ENCODE measurements at places on chromosomes 11 and 22. TPM values are rescaled to one million over a fixed set of nuclear protein-coding genes. Genes with fewer than 3 reads are reported as not detected.

The IRAG1 gene
- 1.4 TPM for total RNA-seq

The UBQLNL gene
- 0.53 TPM for total RNA-seq

The ASRGL1 gene
- 41.4 TPM for total RNA-seq

The ZP1 gene
- not detected for total RNA-seq

The PRG3 gene
- not detected for total RNA-seq

The ASCL2 gene
- total RNA-seq: not detected

The TUB gene
- total RNA-seq: 1.8 TPM

The OR4D5 gene
- not detected for total RNA-seq

The SCYL1 gene
- total RNA-seq: 104 TPM

The OR10D3 gene
- total RNA-seq: not detected

The NOX4 gene
- 37.7 TPM for total RNA-seq

The MYO7A gene
- total RNA-seq: 0.18 TPM

The OR10W1 gene
- total RNA-seq: not detected

The USP2 gene
- 0.41 TPM for total RNA-seq

The SCGB2A2 gene
- not detected for total RNA-seq

The RHOD gene
- 22.1 TPM for total RNA-seq

The NEAT1 gene
- total RNA-seq: 425 TPM

The KCNQ1 gene
- total RNA-seq: 1.1 TPM

The ADORA2A gene
- total RNA-seq: 60.6 TPM

The HOATZ gene
- not detected for total RNA-seq

The SLC25A22 gene
- 16.1 TPM for total RNA-seq

The MEI1 gene
- 0.64 TPM for total RNA-seq

The DRD2 gene
- not detected for total RNA-seq

The SCN3B gene
- total RNA-seq: 5.8 TPM

The RASGRP2 gene
- 1.3 TPM for total RNA-seq

The GLYAT gene
- not detected for total RNA-seq

The SDF2L1 gene
- 56.6 TPM for total RNA-seq

The C1QTNF4 gene
- 0.29 TPM for total RNA-seq

The PKDREJ gene
- not detected for total RNA-seq

The HIRA gene
- 26.4 TPM for total RNA-seq

The VSIG10L2 gene
- not detected for total RNA-seq

The CARD16 gene
- total RNA-seq: 54.7 TPM

The MAJIN gene
- 0.68 TPM for total RNA-seq

The FAM111B gene
- 5.6 TPM for total RNA-seq

The CPT1A gene
- total RNA-seq: 31.9 TPM

The SAA4 gene
- total RNA-seq: not detected

The APOL4 gene
- total RNA-seq: 2.7 TPM

The NELL1 gene
- total RNA-seq: not detected

The SCN2B gene
- not detected for total RNA-seq

The SORL1 gene
- total RNA-seq: 1.9 TPM

The HPX gene
- total RNA-seq: 2.5 TPM

The MMP13 gene
- not detected for total RNA-seq

The MS4A7 gene
- total RNA-seq: not detected

The LUZP2 gene
- total RNA-seq: 0.05 TPM

The C1QTNF5 gene
- total RNA-seq: 153 TPM

The SIAE gene
- total RNA-seq: 53.8 TPM

The KRTAP5-1 gene
- total RNA-seq: not detected

The APOA1 gene
- not detected for total RNA-seq

The RAG2 gene
- total RNA-seq: not detected

The RNF215 gene
- total RNA-seq: 26.4 TPM

The BCR gene
- 90.0 TPM for total RNA-seq

The SCARF2 gene
- 17.4 TPM for total RNA-seq
